Subcutaneous adipose tissue (tissue), 4 donors: ENCODE measurements at places on chromosomes 2 and 18. TPM values are rescaled to one million over a fixed set of nuclear protein-coding genes. Genes with fewer than 3 reads are reported as not detected.

The GPR75 gene
- total RNA-seq, result 2.6 TPM

The CPSF3 gene
- total RNA-seq, result 20.4 TPM

The NETO1 gene
- total RNA-seq, result not detected

The DLGAP1 gene
- 3.3 TPM for total RNA-seq

The RGPD5 gene
- 64.9 TPM for total RNA-seq

The UGT1A6 gene
- not detected for total RNA-seq
